ENCODE measurements at places on chromosomes 6 and 20. TPM values are rescaled to one million over a fixed set of nuclear protein-coding genes. Genes with fewer than 3 reads are reported as not detected.

Gene RSPO4
- 0.08 TPM for polyA plus RNA-seq

- DNase-seq = no peak
Observed at GRCh38 chr6:119158057-119158848, 79.8 kb upstream of the FAM184A start.

DNA sequence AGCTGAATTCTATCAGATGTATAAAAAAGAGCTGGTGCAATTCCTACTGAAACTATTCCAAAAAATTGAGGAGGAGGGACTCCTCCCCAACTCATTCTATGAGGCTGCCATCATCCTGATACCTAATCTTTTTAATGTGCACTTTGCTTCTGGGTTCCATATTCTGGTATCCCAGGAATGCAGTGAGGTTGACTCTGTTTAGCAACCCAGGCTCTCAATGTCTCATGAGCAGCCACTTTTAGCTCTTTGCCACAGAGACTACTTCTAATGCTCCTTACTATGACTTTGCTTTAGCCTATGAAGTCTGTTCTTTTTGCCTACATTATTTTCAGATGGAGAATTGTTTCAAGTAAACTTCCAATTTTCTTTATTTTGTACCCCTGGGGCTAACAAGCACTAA lies 185.5 kb upstream of the NRSN1 start:
- DNase-seq = no peak

- DNase-seq = no peak
Observed at GRCh38 chr6:34236131-34236442, 586 bp upstream of the HMGA1 start.

- DNase-seq = no peak
Observed at GRCh38 chr6:165854061-165854862, 191.2 kb upstream of the PDE10A start.

All from urinary bladder (tissue), 4 donors.